ENCODE measurements at places on chromosomes 16 and 17.

- no peak for DNase-seq
Measured at GRCh38 chr17:70298929-70299531, 129.7 kb downstream of the KCNJ2 start.

GRCh38 chr17:10743316-10744009 is 13.6 kb upstream of the TMEM220 start:
- DNase-seq: no peak

- DNase-seq: no peak
Measured at GRCh38 chr16:66273644-66274334, 92.7 kb upstream of the CDH5 start.

DNA sequence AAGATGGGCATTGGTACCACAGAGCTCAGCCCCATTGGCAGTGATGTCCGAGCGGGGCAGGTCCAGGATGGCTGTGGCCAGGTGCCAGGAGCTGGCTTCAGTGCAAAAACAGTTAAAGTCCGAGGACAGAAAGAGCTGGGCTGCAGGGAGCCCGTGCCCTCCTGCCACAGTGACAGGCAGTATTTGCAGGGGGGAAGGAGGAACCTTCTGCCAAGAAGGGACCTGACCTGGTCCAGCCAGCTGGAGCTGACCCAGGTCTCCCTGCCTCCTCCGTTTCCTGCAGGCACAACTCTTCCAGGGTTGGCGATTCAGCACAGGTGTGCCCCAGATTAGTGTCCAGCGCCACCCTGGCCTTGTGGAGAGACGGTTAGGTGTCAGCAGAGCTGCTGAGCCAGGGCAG is 199.0 kb downstream of the ENGASE start:
- DNase-seq: no peak

GRCh38 chr17:17275971-17276370 is 5.1 kb downstream of the COPS3 start:
- DNase-seq: no peak

DNA sequence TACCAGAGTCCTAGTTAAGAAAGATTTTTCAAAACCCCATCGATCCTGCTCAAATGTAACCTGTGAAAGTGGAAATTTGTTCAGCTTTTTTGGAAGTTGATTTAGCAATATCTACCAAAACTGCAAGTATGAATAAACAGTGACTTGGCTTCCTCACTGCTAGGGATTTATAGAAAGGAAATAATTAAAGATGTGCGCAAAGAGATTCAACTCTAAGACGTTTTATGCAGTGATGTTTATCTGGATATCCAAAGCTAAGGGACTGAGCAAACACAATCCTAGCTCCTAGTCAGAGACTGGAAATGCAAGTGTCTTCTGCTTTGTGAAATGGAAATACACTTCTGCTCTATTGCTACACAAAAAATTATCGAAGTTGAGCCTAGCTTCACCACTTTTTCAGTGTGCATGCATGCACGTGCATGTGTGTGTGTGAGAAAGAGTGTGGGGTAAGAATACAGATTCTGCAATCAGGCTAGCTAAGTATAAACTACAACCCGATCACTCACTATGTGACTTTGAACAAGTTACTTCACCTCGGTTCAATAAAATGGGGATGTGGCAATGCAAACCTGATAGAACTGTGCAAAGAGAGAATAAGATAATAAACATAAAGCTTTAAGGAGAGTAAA is 52.1 kb upstream of the FOXF1 start:
- no peak for DNase-seq

DNA sequence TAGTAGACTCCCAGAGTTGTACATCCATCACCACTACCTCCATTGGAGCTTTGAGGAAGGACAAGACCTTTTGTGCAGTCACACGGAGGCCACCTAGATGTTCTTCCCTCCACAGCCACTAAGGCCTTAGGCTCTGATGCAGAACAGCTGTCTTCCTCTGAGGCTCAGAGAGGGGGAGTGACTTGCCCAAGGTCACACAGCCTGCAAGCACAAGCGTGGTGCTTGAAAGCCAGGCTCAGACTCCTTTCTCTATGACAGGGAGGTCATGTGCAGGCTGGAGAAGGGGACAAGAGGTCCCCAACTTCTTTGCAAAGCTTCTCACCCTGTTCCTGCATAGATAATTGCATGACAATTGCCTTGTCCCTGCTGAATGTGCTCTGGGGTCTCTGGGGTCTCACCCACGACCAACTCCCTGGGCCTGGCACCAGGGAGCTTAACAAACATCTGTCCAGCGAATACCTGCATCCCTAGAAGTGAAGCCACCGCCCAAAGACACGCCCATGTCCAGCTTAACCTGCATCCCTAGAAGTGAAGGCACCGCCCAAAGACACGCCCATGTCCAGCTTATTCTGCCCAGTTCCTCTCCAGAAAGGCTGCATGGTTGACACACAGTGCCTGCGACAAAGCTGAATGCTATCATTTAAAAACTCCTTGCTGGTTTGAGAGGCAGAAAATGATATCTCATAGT is 12.7 kb downstream of the SCGB1C2 start:
- no peak for DNase-seq

- no peak for DNase-seq
Measured at GRCh38 chr17:34670618-34671017, 91.2 kb downstream of the TMEM132E start.

DNA sequence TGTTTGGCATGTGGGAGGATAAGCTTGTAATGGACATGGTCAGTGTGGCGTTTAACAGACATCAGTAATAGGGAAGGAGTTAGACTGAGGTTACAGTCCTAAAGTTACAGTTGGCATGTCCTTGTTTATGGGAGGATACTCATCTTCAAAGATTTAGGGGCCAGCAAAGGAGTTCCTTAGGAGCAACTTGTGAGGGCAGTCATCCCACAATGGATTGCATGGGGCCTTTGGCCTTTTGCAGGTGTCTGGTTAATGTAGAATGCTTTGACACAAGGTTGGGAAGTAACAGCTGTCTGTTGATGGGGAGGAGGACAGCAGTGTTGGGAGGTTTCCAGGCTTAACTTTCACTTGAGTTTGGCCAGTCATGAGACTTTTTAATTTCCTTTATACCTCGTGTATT is 2.2 kb downstream of the NUBP1 start:
- no peak for DNase-seq

- no peak for DNase-seq
Measured at GRCh38 chr16:22272870-22273650, 24.1 kb upstream of the POLR3E start.
